ENCODE measurements at places on chromosomes 16 and 17.

GRCh38 chr17:44159519-44160210 is 10.8 kb upstream of the ASB16 start:
- DNase-seq: no peak

DNA sequence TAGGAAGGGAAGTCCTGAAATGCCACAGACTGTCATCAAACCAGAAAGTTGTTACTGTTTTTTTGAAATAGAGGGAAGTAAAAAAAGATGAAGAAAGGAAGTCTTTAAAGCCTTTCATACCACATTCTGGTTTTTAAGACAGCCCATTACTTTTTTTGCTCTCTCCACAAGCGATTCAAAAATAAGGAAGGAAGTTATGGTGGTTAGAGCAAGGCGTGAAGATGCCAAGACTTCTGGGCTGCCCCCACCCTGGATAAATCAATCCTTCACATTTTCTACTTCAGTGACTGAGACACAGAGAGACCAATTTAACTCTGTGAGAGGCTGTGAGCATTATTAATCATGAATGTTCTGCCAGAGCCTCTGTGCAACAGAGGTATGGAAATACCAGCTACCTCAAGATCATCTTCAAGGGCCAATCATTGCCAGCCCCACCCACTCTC is 82.3 kb upstream of the BCAR1 start:
- no peak for DNase-seq

GRCh38 chr17:79000396-79001189 is 9.0 kb downstream of the CANT1 start:
- no peak for DNase-seq

DNA sequence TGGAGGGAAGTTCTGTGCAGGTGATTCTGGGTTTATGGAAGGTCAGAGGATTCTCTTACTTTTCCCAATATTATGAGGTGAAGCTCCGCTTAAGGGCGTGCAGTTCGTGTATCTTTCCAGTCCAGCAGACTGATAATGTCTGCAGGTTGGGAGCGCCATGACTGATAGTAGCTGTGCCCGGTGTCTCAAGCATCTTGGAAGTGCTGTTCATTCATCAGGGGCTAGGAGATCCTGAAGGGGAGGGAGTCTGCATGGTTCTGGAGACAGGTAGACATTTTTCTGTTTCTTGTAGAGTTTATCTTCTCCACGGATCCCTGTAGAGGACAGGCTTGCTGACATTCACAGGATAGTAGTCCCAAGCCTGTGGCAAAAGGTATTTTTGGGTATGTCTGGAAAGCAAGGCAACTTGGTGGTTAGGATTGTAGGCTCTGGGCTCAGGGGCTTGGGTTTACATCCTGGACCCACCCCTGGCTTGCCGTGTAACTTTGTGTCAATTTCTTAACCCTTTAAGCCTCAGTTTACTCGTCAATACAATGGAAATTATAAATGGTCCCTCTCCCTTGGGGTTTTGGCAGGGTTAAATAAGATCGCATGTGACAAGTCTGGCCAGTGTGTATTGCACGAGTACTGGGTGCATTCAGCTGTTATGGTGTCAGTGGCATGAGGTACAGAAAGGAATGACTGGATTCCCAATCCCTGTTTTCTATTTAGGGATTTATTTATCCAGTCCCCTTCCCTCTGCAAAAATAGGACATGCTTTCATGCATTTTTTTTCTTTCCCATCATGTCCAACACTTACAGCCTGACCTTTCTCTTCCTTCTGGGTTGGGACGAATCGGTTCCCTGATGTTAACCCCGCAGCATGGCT is 8.2 kb downstream of the HLF start:
- DNase-seq: no peak

GRCh38 chr17:50767030-50767429 is 288 bp downstream of the ANKRD40CL start:
- DNase-seq: no peak

DNA sequence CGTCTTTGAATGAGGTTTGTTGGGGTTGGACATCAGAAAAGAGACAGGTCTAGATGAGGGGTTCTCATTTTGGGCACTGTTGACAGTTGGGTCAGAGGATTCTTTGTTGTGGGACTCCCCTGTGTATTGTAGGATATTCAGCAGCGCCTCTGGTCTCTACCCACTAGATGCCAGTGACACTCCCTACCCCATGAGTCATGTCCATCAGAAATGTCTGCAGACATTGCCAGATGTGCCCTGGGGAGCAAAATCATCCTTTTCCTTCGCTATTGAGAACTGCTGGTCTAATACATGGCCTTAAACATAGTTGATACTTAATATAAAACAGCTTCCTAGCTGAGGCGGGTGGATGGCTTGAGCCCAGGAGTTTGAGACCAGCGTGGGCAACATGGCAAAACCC is 3.1 kb downstream of the ABAT start:
- DNase-seq: no peak

DNA sequence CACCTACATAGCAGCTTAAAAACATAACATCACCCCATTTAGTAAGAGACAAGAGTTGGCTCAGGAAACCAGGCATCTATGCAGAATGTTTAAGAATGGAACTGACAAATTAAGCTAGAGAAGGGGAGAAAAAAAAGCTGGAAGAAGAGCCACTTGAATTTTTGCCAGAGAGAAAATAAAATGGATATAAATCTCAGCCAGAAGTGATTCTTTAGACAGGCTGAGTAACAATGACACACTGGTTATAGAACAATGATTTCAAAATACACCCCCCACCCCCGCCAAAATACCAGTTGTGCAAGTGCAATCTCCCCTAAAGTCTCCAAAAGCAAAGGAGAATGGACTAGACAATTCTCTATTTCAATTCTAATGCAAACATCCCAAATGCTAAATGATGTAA is 22.4 kb downstream of the LSM12 start:
- no peak for DNase-seq

GRCh38 chr16:77480681-77481315 is 46.0 kb upstream of the ADAMTS18 start:
- no peak for DNase-seq

- DNase-seq: no peak
Measured at GRCh38 chr17:76432712-76433336, 20.1 kb downstream of the UBE2O start.

DNA sequence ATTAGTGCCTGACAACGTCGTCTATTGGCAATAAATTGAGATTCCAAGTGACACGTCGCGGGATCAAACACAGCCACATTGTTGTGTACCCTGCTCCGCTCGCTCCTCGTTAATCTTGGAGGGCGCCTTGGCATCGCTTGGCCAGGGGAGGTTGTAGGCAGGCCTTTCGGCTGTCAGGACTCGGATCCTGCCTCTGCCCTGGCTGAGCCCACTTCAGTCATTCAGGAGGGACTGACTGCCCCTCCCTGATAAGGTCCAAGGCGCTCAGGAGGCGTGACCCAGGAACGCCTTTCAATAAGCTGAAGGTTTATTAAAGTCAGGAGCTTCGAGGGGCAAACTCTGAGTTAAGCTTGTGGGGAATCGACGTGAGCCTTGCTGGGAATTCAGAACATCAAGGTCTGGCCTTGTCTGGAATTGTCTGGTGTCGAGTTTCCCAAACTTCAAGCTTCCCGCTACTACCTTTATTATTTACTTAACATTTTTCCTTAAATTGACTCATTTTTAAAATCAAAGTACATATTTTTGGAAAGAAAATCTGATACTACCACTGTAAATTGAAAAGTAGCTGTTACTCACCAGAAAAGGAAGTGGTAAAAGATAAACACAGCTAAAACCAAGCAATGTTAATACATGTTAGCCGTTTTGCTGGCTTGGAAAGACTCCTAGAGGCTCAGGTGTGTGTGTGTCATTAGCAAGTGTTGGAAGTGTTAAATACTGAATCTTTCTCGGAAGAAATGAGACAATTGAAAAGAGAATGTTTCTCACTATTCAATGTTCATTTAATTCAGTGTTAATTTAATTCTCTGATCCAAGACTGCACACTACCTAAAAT is 5.3 kb upstream of the IRX3 start:
- no peak for DNase-seq

- DNase-seq: no peak
Measured at GRCh38 chr16:20317117-20317516, 10.2 kb downstream of the GP2 start.

DNA sequence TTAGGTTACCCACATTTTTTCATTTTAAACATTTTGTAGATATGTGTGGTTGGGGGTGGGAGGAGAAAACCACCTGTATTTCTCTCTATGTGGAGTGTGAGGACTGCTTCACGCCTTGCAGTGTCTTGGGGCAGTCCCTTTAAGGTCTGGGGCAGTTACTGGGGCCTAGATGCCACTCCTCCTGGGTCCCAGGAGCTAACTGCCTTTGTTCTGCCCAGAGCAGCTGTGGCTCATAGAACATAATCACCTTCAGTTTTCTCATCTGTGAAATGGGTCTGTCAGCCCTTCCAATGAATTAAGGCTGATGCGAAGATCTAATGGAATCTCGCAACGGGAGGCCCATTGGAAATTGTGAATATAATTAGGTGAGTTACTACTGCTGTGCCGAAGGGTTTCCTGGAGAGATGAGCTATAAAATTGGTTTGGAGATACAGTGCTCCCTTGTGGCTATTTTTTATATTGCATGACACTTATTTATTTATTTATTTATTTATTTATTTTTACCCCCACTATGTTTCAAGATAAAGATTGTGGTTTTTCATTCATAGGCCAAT is 22.9 kb downstream of the DHRS7C start:
- no peak for DNase-seq

DNA sequence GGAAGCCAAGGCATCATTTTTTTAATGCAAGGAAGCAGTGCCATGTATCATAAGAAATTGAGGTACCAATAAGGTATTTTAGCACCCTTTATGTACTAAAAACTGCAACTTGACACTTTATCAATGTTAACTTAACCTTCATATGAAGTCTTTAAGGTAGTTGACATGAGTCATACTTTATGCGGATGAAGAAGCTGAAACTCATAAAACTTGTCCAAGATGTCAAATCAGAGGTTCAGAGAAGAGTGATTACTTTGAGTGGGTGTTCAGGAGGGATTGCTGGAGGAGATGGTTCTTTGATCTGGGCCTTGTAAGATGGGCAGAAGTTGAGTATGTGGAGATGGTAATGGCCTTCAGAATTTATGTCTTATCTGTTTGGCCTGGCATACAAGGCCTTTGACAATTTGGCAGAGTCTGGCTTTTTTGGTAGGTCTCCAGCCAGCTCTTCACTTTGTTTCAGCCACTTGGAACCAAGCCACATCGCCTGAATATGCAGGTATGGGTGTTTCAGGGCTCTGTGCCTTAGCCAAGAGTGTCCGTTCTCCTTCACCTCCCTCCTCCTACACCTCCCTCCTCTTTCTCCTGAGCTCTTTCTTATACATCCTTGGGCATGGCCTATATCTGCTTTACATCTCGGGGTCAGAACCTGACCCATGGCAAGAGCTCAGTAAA is 23.7 kb downstream of the YPEL2 start:
- DNase-seq: no peak

- DNase-seq: no peak
Measured at GRCh38 chr16:4915226-4915761, 21.7 kb downstream of the PPL start.

GRCh38 chr16:74078511-74079231 is 217.9 kb upstream of the PSMD7 start:
- no peak for DNase-seq

DNA sequence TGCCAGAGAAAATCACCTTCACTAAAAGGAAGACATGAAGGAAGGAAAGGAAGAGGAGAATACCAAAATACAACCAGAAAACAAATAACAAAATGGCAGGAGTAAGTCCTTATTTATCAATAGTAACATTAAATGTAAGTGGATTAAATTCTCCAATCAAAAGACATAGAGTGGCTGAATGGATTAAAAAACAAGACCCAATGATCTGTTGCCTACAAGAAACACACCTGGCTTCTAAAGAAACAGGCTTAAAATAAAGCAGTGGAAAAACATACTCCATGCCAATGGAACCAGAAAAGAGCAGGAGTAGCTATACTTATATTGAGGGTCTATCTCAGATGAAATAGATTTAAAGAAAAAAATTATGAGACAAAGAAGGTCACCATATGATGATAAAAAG is 86.4 kb upstream of the METRNL start:
- DNase-seq: no peak

Data from activated T-helper 1 cell treated with Interleukin-2 at 50 U/mL for 16 hours (primary cell).